MG63 (cell line): ENCODE measurements at places on chromosomes 11 and 22. TPM values are rescaled to one million over a fixed set of nuclear protein-coding genes. Genes with fewer than 3 reads are reported as not detected.

The OSBPL5 gene
- 9.9 and 11.0 TPM in 2 replicates for total RNA-seq

DNA sequence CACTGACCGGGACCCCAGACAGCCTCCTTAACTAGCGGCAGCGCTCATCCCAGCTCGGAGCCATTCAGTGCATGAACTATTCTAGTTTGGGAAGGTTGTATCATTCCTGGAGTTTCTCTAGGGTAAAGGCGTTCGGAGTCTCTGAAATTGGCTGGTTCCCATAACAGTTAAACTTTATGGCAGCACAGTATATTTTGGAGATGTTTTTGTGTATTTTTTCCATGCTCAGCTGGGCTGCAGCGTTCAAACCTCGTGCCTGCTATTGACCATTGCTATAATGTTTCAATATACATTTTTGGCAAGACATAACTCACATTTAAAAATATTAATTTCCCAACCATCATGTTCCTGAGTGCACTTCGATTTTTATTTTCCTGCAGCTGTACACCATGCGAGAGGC is 169.7 kb downstream of the ST3GAL4 start:
- DNase-seq: no peak

The TTC36 gene
- not detected in 2 replicates for total RNA-seq

DNA sequence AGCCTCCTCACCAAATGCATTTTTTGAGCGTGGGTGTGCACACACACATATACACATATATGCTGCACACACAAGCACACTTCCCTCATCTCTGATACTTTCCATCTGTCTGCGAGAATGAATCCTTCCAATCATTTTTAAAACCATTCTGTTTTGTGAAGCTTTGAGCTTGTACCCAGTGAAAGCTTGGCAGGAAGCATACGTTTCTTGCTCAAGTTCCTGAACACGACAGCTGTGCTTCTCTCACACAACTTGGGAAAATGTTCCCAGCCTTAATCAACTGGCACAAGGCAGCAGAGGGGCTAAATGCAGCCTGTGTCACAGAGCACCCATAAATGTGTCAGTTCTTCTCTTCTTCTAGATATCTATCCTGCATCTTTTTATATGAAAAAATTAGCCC is 524.0 kb upstream of the KIRREL3 start:
- DNase-seq: no peak

GRCh38 chr22:37100589-37101127 is 8.9 kb downstream of the TMPRSS6 start:
- DNase-seq: no peak

The FXYD2 gene
- not detected in 2 replicates for total RNA-seq

The OR6T1 gene
- total RNA-seq: not detected in 2 replicates

The UBQLNL gene
- total RNA-seq: not detected in 2 replicates

DNA sequence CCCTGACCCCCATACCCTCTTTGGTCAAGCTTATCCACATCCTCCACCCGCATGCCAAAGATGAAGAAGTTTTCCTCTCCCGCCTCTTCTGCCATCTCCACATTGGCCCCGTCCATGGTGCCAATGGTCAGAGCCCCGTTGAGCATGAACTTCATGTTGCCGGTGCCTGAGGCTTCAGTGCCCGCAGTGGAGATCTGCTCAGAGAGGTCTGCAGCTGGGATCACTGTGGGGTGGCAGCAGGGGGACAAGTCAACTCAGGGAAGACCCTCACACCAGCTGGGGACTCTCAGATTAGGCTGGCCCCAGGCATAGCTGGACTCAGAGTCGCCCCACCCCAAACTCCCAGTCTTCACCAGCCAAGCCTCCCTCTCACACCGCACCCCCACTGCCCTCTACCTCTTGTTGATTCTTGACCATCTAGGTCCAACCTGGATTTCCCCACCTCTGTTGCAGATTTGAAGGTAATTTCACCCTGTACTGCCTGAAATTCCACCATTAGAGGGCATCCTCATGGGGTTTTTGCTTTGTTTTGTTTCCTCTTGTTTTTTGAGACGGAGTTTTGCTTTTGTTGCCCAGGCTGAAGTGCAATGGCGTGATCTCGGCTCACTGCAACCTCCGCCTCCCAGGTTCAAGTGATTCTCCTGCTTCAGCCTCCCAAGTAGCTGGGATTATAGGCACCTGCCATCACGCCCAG is 6.6 kb upstream of the RASGRP2 start:
- DNase-seq: no peak

DNA sequence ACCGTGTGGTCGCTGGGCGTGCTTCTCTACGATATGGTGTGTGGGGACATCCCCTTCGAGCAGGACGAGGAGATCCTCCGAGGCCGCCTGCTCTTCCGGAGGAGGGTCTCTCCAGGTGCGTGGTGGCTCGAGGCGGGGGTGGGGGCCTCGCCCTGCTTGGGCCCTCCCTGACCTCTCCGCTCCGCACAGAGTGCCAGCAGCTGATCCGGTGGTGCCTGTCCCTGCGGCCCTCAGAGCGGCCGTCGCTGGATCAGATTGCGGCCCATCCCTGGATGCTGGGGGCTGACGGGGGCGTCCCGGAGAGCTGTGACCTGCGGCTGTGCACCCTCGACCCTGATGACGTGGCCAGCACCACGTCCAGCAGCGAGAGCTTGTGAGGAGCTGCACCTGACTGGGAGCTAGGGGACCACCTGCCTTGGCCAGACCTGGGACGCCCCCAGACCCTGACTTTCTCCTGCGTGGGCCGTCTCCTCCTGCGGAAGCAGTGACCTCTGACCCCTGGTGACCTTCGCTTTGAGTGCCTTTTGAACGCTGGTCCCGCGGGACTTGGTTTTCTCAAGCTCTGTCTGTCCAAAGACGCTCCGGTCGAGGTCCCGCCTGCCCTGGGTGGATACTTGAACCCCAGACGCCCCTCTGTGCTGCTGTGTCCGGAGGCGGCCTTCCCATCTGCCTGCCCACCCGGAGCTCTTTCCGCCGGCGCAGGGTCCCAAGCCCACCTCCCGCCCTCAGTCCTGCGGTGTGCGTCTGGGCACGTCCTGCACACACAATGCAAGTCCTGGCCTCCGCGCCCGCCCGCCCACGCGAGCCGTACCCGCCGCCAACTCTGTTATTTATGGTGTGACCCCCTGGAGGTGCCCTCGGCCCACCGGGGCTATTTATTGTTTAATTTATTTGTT is 2.4 kb downstream of the PIM3 start:
- no peak for DNase-seq

DNA sequence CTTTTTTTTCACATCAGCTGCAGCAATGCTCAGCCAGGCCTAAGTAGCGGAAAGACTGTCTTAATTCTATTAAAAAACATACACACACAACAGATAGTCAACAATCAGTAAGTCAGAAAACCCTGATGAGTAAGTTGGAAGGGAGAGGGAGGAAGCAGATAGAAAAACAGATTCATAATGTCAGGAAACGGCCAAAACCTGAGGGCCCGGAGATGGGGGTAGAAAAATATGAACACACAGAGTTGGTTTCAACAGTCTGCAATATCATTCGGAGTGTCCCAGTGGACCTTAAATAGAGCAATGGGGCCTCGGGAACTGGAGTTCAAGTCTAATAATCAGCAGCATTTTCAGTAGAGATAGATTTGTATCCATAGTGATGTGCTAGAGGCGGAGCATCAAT is 14.8 kb downstream of the LRRC55 start:
- no peak for DNase-seq

DNA sequence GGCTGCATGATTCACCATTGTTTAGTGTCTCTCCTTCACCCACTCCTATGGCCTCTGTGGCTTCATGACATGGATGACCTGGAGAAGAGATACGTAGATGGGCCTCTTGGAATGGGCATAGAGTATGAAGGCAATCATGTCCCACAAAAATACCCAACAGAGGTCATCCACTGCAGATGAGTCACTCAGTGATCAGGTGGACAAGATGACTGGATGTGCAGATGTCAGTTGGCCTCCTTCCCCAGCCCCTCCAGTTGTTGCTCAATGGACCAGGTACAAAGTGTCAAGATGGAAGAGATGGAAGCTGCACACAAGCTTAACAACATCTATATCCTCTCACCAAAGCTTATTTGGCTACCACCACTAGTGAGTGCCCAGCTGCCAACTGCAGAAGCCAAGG is 41.0 kb upstream of the CLPB start:
- DNase-seq: peak; percentile 13

DNA sequence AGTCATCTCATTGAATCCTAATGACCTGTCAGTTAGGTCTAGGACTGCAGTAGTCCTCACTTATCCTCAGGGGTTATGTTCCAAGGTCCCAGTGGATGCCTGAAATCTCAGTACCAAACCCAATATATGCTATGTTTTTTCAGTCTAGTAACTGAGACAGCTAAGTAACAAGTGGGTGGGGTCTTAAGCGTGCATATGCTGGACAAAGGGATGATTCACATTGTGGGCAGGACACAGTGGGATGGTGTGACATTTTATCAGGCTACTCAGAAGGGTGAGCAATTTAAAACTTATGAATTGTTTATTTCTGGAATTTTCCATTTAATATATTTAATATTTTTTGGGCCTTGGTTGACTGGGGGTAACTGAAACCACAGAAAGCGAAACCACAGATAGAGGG is 29.0 kb downstream of the DDX10 start:
- DNase-seq: peak; percentile 15
